Ovary (tissue), 10 donors: ENCODE measurements at places on chromosomes 5 and 9. TPM values are rescaled to one million over a fixed set of nuclear protein-coding genes. Genes with fewer than 3 reads are reported as not detected.

GRCh38 chr5:168883281-168883741, 304.1 kb upstream of the PANK3 start:
- no peak for DNase-seq

DNA sequence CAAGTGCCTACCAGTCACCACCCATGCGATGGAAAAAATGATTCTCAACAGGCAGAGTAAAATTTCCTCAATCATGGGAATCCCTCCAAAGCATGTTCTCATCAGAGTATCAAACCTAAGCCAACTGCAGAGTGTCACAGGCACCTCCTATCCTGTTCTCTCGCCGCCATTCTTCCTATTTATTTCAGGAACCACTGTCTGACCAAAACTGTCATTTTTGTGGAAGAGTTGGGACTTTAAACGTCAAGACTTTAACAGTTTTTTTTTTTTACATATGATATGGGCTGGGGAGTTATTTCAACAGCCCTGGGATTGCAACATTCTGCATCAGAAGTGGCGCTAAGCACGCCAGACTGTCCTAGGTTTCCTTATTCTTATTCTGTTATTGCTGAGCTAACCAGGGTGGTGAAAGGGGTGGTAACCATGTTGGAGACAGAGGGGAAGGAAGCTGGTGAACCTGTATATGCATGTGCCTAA, 29.5 kb downstream of the PFDN1 start:
- no peak for DNase-seq

GRCh38 chr5:159257629-159258283, 5.3 kb upstream of the UBLCP1 start:
- no peak for DNase-seq

DNA sequence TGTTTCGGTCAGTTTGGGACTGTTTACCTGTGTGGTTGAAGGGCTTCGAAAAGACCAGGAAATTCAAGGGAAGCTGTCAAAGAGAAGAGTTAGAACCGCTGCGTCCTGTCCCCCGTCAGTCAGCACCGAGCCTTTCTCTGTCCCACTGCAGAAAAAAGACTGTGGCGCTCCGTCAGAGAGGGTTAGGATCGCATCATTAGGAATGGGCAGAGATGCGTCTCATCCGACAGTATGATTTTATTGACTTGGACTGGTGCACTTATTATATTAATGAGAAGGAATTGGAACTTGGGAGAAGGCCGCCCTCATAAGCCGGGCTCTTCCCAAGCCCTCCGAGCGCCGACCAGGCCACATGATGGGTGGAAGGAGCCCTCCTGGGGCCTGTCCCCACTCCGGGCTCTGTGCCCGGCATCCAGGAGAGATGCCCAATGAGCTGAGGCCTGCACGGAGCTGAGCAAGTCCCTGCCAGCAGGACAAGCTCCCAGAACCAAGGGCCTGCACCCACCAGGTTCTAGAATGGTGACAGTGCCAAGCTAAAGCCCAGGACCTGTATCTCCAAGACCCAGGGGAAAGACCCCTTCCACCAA, 71.5 kb downstream of the NEK6 start:
- no peak for DNase-seq

GRCh38 chr9:22129633-22130032, 120.5 kb upstream of the CDKN2B start:
- DNase-seq, result no peak

DNA sequence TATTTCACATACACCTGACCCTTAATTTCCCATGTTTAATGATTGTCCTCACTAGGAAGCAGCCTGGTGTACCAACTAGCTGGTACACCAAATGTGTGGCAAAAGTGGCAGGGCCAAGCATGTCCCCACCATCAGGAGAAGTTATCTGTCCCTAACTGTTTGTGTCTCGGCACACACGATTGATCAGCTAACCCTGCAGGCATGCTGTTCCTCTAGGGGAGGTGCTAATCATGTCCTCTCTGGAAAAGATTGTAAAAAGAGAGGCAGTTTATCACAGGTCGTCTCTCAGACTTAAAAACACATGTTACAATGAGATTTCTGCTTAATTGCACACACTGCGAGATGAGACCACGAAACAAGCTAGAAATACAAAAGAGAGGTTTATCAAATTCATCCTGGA, 342.7 kb downstream of the DIRAS2 start:
- DNase-seq, result no peak

DNA sequence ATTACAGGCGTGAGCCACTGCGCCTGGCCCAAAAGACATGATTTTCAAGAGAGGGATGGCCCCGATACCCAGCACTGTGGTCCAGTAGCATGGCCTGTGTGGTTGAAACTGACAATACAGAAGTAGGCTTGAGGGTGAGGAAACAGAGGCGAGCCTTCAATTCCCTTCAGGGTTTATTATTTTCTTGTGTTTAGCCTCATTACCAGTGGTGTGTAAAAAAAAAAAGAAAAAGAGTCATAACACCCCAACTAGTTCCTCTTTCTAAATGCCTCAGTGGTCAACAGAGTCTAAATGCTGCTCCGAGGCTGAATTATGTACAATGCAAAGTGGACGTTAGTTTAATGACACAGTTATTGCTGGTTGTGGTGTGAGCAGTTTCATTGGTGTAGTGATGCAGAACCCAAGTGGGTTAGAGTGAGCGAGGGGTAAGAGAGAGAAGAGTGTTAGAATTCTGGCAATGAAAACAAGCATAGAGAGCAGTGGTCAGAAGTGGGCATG, 58.8 kb downstream of the SNX30 start:
- DNase-seq, result no peak

GRCh38 chr5:173542964-173543363, 73.5 kb downstream of the BOD1 start:
- no peak for DNase-seq

GRCh38 chr9:99555792-99556191, 265.9 kb upstream of the NR4A3 start:
- no peak for DNase-seq

DNA sequence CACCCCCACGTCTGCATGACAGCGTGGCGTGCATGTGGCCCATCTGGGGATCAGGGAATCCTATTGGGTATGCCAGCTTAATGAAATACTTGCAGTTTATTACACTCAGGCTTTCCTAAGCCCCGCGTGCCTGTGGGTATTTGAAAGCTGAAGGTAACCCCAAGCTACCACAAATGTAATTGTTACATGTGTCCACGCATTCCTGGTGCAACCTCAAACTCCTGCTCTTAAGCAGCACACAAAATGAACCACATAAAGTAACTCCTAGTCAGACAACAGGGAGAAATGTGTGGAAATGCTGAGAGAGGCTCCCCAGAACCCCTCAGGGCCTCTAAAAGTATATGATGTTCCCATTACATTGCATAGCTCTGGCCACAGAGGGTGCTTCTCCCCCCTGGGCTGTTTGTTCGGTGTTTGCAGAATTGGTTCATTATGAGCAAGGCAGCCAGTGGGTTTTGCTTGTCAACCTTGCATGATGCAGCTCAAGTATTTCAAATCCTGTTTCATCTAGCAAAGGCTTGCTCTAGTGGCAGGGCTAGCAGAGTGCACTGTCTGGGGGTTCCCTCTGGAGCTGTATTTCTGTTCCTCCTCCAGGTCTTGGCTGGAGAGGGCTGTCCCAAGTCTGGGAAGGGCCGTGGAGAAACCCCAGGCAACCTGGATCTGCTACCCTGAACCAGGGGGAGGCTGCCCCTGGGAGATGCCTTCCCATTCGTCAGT, 1.8 kb upstream of the DCANP1 start:
- DNase-seq, result no peak

- DNase-seq, result no peak
These were observed 168.9 kb downstream of the MAPKAP1 start for GRCh38 chr9:125538092-125538473.

- no peak for DNase-seq
These were observed 203.4 kb downstream of the MCTP1 start for GRCh38 chr5:95081500-95081960.

DNA sequence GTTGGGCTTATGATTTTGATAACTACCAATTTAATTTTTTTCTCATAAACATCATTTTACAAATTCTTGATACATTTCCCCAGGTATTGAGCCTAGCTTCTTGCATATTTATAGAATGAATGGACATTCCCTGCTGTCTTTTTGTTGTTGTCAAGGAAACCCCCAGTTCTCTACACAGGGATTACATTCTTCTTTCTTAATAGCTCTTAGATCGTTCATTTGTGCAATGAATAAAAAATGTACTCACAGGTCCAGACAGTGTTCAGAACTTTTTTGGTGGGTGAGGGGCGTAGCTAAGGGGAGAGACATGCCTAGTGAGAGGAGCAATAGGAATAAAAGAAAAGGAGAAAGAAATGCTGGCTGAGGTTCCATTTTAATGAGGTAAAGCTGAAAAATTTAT, 58.6 kb downstream of the VCAN start:
- no peak for DNase-seq

- DNase-seq, result no peak
These were observed 7.6 kb upstream of the KCNV2 start for GRCh38 chr9:2709645-2710101.

DNA sequence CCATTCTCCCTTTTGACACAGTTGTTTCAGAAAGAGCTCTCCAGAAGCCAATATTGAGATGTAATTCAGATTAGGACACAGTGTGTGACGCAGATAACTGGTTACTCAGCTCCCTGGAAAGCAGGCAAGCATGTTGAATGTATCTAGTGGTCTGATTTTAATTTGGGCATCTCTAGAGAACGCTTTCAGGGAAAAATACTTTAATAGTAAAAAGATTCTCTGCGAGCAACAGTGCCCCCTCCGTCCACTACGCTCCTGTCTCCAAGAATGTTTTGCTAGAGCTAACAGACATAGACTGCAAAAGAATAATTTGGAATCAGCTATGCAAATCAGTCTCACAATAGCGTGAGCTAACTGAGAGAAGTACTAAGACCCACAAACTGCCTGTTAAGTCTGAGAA, 23.3 kb downstream of the CFAP90 start:
- no peak for DNase-seq

GRCh38 chr9:69622676-69623075, 49.5 kb downstream of the APBA1 start:
- no peak for DNase-seq

GRCh38 chr9:74951725-74952151, 974 bp downstream of the C9orf40 start:
- DNase-seq, result peak; percentile 48

DNA sequence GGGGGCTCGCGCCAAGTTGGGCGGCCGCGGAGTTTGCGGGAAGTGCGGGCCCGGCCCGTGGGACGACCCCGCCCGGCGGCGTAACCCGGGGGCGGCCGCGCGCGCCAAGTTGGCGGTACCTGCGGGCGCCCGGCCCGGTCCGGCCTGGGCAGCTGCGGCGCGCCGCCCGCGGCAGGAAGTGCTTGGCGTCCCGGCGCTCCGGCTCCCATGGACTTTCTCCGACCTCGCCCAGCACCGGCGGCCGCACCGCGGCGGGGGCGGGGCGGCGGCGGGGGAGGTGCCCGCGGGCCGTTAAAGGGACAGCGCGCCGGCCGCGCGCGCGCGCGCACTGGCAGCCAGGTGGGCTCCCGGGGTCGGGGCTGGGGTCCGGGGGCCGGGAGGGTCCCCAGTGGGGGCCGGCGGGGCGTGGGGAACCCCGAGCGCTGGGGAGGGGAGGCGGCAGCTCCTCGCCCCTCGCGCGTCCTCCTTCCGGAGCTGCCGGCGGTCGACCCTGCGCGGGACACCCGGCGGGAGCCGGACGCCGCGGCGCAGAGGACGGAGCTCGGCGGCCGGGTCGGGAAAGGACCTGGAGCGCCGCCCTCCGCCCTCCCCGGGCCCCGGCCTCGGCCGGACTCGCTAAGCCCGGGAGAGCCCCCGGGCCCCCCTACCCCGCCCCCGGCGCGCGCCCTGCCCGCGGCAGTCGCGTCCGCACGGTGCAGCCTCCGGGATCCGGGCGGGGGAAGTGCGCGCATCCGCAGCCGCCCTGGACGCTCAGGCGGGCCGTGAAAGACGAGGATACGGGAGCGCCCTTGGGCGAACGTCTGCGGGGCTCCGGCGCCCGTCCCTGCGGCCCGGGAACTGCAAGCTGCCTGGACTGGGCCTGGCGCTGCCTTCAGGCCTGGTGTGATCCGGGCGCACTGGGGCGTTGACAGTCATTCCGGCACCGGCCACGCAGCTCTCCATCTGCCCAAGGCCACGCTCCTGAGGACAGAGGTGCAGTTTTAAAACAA, at the start of gene NACC2:
TSS of gene NACC2 (minus strand) at position 220 of the 989 bp plus-strand sequence. CDS start 44,768 bp downstream, outside the sequence.
- DNase-seq, result peak; percentile 72

DNA sequence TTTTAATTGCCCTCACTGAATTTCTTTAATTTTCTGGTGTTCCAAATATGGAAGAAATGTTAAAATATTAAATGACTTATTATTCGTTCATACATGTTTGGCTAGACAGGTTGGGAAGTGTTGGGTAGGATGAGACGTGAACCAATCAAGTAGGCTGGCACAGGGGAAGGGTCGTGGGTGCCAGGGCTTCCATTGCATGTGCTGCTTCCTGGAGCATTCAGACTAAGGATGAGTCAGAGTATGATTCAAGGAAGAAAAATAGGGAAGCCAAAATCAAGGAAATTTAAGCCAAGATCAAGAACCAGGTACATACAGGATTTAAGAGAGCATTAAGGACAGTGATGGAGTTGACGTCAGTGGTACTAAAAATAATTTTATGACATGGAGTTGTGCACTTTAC, 2068.0 kb downstream of the MAT2B start:
- no peak for DNase-seq

DNA sequence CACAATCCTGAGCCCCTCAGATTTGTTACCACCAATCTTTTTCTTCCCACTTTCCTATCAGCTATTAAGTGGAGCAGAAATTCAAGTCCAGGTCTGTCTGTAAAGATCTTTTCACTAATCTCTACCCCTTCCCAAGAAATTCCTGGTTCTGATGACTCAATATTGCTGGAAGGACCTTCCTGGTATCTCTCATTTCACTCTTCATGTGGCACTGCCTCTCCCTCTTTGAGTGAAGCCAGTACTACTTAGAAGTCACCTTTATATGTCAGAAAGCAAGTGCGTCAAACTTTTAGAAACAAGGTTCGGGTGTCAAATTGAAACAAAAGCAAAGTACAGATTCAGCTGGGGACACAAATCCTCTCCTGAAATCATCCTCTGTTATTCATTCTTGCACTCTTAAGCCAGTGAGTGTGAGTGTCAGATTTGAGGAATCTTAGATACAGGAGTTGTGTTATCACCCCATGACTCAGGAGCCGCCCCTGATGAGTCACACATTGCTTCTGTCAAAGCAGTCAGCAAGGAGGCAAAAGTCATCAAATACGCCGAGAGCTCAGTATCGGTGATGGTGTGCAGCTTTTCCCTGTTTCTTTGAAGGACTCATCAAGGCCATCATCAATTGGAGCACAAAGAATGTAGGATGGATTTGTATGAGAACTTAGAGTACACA, 313.0 kb downstream of the CETN3 start:
- no peak for DNase-seq

GRCh38 chr5:154755361-154756008, at the start of gene LARP1:
Gene LARP1, plus strand, starts transcription at chr5:154755377. Its CDS starts 381 bp downstream, at chr5:154755758.
- peak; percentile 77 for DNase-seq

GRCh38 chr9:35960039-35960655, 2.2 kb upstream of the OR2S2 start:
- no peak for DNase-seq

- DNase-seq, result no peak
These were observed 45.5 kb downstream of the ECPAS start for GRCh38 chr9:111438541-111439235.

- DNase-seq, result no peak
These were observed 65.6 kb downstream of the POU5F2 start for GRCh38 chr5:93675460-93676450.

GRCh38 chr5:116674881-116675625, 100.4 kb upstream of the SEMA6A start:
- DNase-seq, result no peak

CCNI2 gene
- 0.67 TPM for polyA plus RNA-seq

FAM120A gene
- polyA plus RNA-seq, result 37.9 TPM

DBH gene
- not detected for polyA plus RNA-seq

WNT8A gene
- polyA plus RNA-seq, result not detected

MAP1B gene
- 4.4 TPM for polyA plus RNA-seq

NPR3 gene
- 42.1 TPM for polyA plus RNA-seq

GFI1B gene
- not detected for polyA plus RNA-seq

PRUNE2 gene
- 3.3 TPM for polyA plus RNA-seq

IL6ST gene
- polyA plus RNA-seq, result 123 TPM

C9orf40 gene
- 2.1 TPM for polyA plus RNA-seq

ESM1 gene
- polyA plus RNA-seq, result 0.47 TPM
